CD8-positive, alpha-beta T cell (primary cell): ENCODE measurements at places on chromosomes 16 and 17.

DNA sequence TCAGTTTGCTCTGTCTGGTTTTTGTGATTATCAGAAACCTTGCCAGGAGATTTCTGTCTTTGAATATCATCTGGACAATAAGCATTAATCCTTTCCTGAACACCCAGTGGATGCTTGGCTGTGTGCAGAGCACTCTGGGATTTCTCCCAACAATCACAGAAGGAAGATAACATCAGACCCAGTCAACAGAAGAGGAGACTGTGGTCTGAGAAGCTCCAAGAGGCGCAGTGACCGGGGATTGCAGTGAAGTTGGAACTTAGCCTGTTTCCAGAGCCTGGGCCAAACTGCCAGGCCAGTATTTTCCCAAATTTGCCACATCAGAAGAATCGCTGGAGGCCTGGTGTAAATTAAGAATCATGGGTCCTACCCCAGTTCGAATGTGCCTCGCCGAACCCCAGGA lies 264.7 kb downstream of the C16orf95 start:
- DNase-seq: no peak

DNA sequence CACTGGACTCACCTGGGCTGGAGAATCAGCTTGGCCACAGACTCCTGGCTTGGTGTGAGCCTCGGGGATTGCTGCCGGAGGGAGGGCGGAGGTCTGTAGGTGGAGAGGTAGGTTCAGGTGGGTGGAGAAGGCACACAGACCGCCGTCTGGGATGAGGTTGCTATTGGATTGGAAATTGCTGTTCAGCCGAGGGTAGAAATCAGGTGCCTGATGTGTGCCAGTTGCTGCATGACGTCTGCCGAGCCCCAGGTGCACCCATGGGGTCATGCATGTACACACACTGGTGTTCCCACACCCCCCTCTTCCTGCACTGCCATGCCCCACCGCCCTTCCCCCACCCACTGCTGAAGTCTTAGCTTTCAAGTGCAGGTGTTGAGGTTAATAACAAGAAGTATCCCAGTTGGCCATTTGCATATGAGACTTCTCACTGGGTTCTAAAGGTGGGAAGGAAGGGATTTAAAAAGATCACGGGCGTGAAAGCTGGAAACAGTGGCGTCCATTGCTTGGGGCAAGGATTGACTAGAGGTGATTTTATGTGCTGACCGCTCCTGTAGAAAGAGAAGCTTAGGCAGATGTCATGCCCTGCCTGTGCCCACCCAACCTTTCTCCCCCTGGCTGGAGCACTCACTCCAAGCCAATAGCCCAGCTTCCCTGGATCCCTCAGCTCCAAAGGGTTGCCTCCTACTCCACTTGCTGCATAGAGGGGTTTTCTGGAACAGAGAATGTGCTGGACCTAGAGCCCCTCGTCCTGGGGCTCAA lies 193.6 kb downstream of the CCDC182 start:
- peak; percentile 19 for DNase-seq

- DNase-seq: no peak
Observed at GRCh38 chr17:43998552-43998951, 5.9 kb upstream of the NAGS start.

GRCh38 chr17:33416131-33416530 lies 123.0 kb upstream of the ASIC2 start:
- DNase-seq: no peak

DNA sequence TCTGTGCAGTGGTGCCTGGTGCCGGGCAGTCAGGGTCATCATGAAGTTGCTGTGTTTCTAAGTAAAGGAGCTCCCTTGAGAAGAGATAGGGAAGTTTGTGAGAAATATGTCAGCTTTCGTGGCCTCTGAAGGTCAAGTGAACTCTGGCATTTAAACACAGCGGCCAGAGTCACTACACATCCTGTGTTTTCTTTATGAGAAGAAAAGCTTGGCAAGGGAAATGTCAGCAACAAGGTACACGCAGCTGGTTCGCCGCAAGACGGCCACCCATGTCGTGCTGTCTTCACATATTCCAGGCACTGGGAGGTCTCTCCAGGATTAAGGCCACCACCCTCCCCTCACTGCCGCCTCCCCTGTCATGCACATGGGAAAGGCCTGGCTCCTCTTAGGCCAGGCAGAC lies 33.2 kb upstream of the PEMT start:
- DNase-seq: no peak
